ENCODE measurements at places on chromosomes 4 and X.

GRCh38 chr4:172143605-172144314, 330.6 kb downstream of the GALNTL6 start:
- no peak for DNase-seq

GRCh38 chrX:68665502-68665901, 18.0 kb downstream of the STARD8 start:
- DNase-seq = no peak

DNA sequence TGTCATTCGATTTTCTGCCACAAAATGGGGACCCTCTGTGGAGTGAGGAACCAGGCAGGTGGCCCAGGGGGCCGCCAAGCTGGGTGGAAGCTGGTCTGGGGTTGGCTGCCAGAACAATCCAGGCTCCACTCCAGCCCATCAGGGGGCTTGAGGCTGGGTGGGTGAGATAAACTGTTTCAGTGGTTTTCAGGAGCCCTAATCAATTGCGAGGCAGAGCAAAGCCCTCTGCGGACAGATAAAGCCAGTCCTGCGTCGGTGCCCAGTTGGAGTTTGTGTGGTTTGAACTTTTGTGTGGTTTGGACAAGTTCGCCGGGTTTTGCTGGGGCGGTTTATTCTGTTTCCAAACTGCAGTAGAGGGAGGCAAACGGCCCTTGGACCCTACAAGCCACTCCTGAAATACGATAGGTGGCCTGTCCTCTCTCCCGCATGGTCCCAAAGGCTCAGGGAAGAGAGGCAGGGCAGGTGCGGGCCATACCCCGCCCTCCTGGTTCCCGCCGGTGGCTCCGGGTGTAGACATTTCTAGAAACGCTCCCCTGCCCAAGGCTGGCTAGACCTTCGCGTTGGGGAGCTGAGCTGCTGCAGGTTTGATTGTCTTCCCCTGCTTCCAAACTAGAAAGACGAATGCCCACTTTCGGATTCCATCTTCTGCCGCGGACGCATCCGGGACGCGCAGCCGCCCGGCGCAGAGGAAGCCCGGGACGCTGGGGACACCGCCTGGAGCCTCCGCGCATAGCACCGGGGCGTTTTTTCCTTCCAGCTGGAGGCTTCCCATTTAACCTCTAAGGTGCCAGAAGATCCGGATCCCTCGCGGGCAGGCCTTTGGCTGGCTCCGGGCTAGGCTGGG, 169.0 kb upstream of the BCOR start:
- DNase-seq = peak; percentile 72

- DNase-seq = no peak
Measured at GRCh38 chr4:148539387-148539786, 97.2 kb upstream of the NR3C2 start.

DNA sequence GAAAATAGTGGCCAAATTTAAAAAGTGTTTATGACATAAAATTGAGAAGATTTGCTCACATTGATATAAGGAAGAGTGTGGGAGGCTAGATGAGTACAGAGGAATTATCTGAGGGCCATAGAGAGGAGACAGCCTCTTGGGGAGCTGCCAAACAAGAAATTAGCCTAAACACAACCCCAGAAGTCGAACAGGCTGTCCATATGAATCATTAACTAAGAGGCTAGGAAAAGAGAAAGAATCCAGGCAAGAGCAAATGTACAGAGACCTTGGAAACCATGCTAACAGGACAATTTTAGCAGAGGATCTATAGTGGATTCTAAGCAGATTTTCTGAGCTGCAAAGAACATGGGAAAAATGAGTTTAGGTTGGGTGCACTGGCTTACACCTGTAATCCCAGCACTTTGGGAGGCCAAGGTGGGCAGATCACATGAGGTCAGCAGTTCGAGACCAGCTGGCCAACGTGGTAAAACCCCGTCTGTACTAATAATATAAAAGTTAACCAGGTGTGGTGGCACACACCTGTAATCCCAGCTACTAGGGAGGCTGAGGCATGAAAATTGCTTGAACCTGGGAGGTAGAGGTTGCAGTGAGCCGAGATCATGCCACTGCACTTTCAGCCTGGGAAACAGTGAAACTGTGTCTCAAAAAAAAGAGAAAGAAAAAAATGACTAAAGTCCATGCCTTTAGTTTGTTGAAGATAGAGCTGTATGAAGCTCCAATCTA, 76.1 kb downstream of the NWD2 start:
- no peak for DNase-seq

DNA sequence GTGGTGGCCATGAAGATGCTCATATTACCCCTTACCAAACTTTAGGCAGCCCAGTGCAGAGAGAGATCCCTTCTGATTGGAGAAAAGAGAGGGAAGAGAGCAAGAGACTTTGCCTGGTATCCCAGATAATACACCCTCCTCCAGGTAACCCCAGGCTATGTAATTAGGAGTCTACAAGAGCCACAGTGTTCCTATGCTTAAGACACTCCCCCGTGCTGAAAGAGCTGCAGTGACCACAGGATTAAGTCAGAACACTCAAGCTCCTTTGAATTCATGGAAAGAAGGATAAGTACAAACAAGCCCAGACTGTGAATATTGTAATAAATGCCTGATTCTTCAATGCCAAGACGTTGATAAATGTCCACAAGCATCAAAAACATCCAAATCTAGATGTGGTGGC, 41.4 kb downstream of the PABPC4L start:
- DNase-seq = no peak

DNA sequence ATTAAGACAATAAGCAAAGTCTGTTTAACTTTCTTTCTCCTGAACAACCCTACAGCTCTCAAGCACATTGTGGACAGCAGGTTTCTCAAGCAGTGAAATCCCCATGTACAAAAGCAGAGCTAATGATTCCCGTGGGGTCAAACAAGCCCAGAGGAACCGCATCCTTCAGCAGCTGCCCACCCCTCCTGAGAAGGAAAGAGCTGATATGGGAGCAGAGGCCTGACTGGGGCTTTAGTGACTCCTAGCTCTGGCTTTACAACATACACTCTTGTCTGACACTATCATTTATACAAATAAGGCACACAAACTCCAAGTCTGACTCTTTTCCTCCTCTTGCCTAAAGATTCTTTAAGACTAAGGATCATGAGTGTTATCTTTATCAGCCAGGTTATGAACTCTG, 32.8 kb downstream of the HDAC8 start:
- DNase-seq = peak; percentile 12

GRCh38 chrX:68049466-68049865, 383.8 kb downstream of the OPHN1 start:
- DNase-seq = no peak

GRCh38 chr4:675980-676870, 1.9 kb downstream of the MYL5 start:
- peak; percentile 64 for DNase-seq

- no peak for DNase-seq
Measured at GRCh38 chr4:53043055-53043454, 180.9 kb downstream of the RASL11B start.

DNA sequence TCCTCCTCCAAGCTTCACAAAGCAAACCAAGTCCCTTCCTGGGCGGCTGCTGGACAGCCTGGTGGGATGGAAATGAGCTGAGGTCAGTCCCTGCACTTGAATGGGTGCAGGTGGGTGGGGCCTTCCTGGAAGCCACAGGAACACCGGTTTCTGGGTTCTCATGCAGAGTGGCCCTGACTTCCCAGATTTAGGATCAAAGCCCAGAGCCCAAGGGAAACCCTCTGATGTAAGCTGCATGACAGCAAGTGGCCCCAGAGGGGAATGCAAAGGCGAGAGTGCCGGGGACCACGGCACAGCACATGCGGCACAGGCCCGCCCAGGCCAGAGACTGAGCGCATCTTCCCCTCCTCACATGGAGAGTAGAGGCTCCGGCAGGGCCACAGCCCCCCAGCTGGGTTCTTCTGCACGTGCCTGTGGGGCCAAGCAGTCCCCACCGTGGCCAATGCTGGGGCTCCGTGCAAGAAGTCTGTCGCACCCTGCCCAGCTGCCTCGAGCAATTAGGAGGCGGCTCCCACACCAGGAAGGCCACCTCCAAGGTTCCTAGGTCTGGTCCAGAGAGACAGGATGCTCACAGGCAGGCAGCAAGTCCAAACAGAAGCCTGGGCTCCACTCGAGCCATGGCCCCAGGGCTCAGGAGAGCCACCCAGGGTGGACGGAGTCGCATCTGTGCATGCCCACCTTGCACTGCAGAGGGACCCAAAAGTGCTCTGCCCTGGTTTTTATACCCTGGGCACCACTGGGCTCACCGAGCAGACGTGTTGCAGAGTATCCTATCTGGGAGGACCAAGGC, 83.0 kb downstream of the HTRA3 start:
- no peak for DNase-seq

- DNase-seq = no peak
Measured at GRCh38 chrX:9317176-9317575, 147.7 kb upstream of the TBL1X start.
